ENCODE measurements at places on chromosomes 1 and 21.

DNA sequence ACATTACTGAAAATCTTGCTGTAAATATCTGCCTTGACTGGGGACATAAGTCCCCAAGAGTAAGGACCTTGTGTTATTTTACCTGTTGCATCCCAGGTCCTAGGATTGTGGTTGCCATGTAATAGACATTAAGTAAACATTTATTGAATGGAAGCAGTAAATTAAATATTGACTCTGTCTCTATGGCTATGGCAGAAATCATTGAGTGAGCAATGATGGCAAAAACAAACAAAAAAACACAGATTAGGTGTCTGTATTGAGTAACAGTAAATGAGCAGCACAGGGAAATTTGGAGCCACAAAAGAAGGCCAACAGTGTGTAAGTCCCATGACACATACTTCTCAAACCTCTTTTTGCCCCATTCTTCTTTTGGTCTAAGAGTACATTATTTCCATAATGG, 240.4 kb downstream of the NFIA start:
- DNase-seq: no peak

DNA sequence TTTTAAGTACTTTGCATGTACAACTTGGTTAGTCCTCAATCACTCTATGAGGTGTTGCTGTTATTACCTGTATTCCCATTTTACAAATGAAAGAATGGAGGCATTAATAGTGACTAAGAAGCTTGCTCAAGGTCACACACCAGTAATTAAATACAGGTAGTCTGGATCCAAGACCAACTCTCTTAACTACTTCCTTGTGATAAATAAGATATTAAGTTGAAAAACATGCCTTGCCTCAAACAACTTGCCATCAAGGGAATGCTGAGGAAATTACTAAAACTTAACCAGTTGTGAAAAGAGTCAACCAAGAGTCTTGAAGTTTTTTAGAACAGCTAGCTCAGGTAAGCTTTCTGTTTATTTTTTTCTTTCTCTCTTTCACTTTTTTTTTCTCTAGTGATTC, 21.0 kb upstream of the LAMC1 start:
- DNase-seq: no peak

DNA sequence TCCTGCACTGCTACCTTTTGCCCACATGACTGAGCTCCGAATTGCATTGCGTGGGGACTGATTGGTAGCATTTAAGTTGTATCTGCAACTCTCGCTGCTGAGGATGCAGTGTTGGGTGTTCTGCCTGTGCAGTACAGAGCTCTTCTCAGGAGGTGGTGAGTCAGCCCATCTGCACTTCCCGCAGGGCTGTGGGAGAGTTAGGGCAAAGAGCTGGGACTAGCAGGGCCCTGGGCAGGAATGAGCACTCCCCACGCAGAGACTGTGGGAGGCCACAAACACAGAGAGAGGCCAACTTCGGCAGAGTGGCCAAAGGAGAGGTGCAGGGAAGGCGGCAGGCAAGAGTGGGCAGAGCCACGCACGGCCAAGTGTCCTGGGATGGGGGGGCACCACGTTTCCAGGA, 244.7 kb downstream of the SIPA1L2 start:
- no peak for DNase-seq

DNA sequence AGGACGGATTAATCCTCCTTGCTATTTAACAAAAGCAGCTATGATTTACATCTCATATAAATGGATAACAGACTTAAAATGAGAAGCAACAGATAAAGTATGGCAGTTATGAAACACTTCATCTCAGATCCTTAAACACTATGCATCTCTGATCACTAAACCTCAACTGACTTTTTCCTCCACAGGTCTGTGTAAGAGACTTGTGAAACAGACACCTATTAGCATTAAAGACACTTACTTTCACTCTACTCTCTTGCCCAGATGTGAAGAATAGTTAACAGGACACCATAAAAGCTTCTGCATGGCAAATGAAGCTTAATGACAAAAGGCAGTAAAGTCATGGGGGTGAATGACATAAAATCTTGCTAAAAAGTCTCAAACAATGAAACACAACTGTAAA, 6.2 kb downstream of the LIN9 start:
- no peak for DNase-seq

GRCh38 chr1:89603651-89604413, 29.1 kb upstream of the LRRC8C start:
- DNase-seq: no peak

DNA sequence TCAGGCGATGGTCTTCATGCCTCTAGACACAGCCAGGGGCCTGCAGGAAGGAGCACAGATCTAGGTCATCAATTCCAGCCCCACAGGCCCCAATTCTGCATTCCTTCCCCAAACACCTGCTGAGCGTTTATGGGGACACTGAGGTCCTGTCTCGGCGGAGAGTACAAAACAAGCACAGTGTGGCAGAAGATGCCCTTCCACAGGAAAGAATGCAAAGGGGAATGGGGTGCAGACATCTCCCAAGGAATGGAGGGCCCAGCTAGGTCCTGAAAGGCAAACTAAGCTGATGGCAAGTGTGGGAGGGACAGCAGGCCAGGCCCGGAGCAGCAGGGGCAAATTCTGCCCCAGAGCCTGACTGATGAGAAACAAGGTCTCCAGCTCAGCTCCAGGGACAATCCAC, 3.5 kb upstream of the S100A8 start:
- no peak for DNase-seq

DNA sequence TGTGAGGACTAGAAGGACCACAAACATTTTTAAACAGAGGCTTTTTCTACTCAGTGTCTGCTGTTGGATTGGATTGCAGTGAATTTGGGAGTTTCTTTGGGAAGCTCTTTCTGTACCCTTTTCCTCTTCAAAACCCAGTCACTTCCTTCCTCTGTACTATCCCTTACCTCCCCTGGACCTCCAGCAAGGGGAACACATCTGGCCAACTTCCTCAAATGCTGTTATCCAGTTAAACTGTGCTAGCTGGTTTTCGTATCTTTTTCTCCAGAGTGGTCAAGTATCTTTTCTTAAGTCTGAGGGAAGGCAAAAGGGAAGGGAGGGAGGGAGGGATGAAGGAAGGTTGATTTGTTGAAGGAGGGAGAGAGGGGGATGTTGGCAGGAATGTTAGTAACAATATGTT, 99.2 kb upstream of the TNR start:
- no peak for DNase-seq

DNA sequence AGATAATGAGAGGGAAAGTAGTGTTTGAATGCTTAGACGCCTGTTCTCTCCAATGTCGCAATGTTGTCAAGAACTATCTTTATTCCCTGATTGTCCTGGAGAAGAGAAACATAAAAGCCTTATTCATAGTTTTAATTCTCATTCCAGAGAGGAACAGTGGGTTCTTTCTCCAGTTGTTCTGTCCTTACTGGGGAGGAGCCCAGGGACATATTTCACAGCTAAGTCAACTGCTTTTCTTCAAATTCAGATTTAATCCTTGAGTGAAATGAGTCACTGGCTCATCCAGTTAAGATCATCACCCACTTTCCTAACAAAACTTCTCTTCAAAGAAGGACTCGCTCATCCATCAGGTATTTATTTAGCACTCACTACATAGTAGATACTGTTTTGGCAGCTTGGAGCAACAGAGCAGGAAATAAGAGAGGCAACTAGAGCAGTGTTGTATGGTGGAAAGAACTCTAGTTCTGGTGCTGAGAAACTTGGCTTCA, 365.7 kb upstream of the USP24 start:
- DNase-seq: no peak

- DNase-seq: no peak
Observed at GRCh38 chr1:98797506-98797905, 136.0 kb downstream of the SNX7 start.

GRCh38 chr21:25911730-25912401, 177.1 kb downstream of the GABPA start:
- DNase-seq: no peak

- no peak for DNase-seq
Observed at GRCh38 chr1:243851765-243852164, 1.7 kb upstream of the AKT3 start.

DNA sequence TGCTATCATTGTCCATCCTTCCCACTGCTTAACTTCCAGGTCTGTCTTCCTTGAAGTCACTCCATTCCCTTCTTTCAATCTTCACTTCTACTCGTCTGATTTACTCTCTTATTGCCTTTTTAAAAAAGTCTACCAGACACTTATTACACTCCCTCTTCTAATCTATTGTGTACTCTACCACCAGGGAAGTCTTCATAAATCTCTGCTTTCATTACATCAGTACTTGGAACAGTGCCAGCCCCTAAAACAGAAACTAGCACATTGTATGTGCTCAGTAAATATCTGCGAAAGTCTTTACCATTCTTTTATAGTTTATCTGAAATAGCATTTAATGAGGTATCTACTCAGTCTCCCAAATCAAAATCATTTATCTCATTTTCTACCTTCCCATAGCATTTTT, 236.4 kb downstream of the USH2A start:
- DNase-seq: no peak

- no peak for DNase-seq
Observed at GRCh38 chr1:90798344-90798743, 81.2 kb upstream of the BARHL2 start.

- no peak for DNase-seq
Observed at GRCh38 chr1:207277241-207277640, 44.2 kb upstream of the CD55 start.

DNA sequence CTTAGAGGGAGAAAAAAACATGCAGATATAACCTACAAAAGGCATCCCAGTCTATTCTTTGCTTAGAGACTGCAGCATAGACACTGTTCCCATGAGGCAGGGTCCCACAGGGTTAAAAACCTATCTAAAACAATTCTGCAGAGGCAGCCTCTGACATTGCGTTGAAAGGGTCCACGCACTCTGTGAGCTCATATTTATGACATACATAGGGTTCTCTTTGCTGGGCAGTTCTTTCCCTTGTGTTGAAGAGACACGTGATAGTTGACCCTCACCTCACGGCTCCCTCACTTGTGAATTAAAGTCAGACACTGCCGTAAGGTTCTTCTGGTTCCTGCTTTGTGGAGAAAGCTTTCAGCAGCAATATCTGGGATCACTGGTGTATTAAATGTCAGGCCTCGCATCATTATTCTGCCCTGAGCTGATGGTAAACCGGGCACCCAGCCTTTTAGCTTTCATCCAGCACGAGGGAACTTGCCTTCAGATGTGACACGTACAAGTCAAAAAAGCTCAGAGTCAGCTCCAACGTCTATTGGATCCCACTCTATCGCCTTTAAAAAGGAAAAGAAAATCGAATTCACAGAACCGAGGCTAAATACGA, 52.8 kb upstream of the HNRNPU start:
- no peak for DNase-seq

DNA sequence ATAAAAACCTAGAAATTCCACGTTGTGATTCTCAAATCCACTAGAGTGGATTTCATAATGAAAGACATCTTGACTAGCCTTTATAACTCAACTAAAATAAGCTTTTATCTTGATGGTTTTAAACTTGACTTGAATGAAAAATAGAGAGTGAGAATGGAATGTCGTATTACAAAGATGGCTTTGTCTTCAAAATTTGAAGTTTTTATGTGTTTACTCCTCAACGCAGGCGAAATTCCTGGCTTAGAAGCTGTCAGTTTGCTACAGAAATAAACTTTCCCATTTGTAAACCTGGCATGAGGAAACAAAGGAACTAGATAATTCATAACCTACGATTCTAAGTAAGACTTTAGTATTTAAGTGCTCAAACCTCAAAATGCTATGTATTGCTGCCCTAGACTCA, 90.0 kb upstream of the KRTAP19-8 start:
- DNase-seq: no peak

GRCh38 chr1:63669151-63669961, 76.1 kb downstream of the PGM1 start:
- no peak for DNase-seq

- peak; percentile 12 for DNase-seq
Observed at GRCh38 chr21:43812139-43812821, 22.9 kb downstream of the RRP1 start.

- DNase-seq: no peak
Observed at GRCh38 chr1:6325482-6325881, 64.6 kb upstream of the GPR153 start.

- no peak for DNase-seq
Observed at GRCh38 chr1:237043846-237044636, 2.1 kb downstream of the RYR2 start.

GRCh38 chr21:15444118-15444960, 285.4 kb upstream of the USP25 start:
- DNase-seq: no peak

DNA sequence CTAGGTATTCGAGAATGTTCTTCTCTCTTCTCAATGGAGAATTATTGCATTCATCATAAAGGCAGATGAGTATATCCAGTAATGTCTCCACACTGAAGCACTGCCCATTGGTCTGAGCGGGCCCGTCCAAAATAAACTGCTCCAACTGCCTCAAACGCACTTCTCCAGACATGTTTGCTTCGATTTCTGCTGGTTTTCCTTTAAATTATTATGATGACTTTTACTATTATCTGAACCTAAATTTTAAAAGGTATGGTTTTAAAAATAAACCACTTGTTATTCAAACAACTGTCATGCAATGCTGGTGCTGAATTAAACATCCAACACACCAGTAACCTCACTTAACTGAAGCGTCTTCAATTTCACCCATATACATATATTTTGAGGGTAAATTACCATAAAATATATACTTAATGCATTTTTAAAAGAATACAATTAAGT, 1.3 kb downstream of the CDC42BPA start:
- peak; percentile 7 for DNase-seq

DNA sequence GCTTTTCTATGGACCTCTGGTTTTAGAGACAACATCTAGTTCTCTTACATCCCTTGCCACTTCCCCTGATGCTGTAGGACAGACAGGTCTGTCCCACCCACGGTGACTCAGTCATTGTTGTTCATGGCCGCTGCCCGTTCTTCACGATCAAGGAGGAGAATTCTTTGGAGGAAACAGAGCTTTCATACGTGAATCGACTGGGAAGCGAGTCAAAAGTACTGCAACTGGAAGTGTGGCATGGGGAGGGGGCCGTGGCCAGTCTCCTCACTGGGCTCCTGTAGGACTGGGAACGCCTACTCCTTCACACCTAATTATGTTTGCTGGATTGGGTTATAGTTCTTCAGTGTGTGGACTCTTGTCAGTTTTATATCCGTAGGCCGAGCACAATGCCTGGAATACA, 4.4 kb upstream of the SLC37A1 start:
- DNase-seq: no peak

DNA sequence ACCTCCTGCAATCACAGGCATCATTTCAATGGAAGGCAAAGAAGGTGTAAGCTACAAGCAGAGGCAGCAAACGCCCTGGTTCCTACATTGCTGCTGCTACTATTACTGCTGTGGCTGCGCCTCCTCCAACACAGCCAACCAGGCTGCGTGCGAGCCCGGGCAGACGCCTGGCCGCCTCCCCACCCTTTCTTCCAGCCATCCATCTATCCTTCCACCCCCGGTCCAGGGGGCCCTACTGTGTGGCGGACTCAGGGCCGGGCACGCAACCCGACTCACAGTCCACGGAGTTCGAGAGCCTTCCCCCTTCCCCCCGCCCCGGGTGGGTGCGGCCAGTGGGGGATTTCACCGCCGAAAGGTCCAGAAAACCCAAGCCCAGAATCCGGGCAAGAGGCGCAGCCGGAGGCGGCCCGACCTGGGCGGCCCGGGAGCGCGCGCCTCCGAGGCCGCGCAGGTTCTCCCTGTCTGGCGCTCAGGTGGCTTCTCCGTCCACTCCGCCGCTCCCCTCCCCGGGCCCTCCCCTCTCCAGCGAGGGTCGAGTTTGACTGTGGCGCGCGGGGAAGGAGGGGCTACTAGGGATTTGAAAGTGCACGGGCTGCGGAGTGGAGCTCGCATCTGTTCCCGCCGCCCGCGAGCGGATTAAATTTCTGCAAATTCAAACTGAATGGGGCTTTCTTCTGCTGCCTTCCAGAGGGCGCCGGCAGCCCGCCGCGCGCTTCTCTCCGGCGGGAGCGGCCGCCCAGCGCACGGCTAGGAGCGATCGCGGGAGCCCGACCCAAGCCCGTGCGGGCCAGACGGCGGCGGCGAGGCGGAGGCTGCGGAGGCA, at the start of gene HUNK:
HUNK (plus strand) TSS at position 569 of the 823 bp plus-strand sequence. CDS start 655 bp downstream, outside the sequence.
- no peak for DNase-seq

GRCh38 chr21:19850157-19850556, 1148.1 kb upstream of the NCAM2 start:
- no peak for DNase-seq

All from substantia nigra (tissue), 51 donors.